Activated CD4-positive, alpha-beta T cell treated with anti-CD3 and anti-CD28 coated beads, Interleukin-10, Interleukin-2, amounts not matched to agents 100 ng/mL and 50 ng/mL, durations not matched to agents 16 hours and 8 hours (primary cell): ENCODE measurements at places on chromosomes 7 and 10.

- DNase-seq, result peak; percentile 33
These were observed 89.2 kb downstream of the ADCY1 start for GRCh38 chr7:45663167-45663921.

- no peak for DNase-seq
These were observed 178.0 kb upstream of the GLI3 start for GRCh38 chr7:42414941-42415505.

GRCh38 chr10:122307669-122308416, 36.7 kb downstream of the BTBD16 start:
- no peak for DNase-seq

DNA sequence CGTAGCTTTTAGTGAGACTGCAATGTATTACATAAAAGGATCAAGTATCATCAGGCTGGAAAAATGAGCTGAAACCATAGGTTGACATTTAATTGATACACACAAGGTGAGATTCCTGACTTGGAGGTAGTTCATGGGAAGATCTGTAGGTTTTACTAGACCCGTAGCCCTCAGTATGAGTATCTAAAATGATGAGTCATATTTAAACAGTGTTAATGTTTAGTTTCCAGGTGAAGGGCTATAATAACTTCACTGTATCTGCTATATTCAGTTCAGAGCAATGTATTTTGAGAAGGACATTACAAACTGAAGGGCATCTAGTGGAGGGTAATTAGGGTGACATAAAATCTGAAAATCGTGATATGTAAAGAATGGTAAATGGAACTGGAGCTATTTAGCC, 35.0 kb downstream of the ENTPD1 start:
- peak; percentile 44 for DNase-seq

DNA sequence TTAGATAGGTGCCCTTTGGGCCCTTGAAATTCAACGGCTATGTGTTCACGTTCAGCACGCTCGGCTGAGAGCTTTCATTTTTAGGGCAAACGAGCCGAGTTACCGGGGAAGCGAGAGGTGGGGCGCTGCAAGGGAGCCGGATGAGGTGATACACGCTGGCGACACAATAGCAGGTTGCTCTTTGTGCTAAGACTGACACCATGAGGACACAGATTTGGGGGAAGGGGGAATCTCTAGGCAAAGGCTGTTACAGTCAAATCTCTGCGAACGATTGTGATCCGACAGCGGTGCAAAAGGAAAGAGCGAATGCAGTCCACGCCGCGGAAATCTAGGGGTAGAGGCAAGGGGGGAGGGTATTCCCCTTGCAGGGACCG, 667 bp downstream of the KLLN start:
- DNase-seq, result peak; percentile 71

GRCh38 chr10:19833170-19833824, 17.1 kb downstream of the PLXDC2 start:
- DNase-seq, result no peak

GRCh38 chr7:27129729-27130539, 623 bp downstream of the HOXA4 start:
- no peak for DNase-seq

- DNase-seq, result no peak
These were observed 2.5 kb upstream of the GPR146 start for GRCh38 chr7:1041551-1042491.

DNA sequence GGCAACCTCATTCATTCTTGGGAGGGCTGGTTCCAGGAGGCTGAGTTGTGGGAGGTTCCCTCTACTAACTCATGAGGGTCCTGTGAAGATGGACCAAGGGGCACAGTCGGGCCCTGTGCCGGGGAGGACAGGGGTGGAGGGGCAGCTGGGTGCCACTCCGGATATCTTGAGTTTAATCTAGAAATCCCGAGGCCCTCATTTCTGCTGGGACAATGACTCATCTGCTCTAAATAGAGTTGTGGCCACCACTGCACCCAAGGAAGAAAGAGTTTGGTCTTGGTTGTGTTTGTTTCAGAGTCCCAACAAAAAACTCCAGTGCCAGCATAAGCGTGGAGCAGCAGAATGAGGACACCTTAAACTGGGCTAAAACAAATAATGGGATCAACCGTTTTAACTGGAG, 82.4 kb downstream of the EBF3 start:
- no peak for DNase-seq

DNA sequence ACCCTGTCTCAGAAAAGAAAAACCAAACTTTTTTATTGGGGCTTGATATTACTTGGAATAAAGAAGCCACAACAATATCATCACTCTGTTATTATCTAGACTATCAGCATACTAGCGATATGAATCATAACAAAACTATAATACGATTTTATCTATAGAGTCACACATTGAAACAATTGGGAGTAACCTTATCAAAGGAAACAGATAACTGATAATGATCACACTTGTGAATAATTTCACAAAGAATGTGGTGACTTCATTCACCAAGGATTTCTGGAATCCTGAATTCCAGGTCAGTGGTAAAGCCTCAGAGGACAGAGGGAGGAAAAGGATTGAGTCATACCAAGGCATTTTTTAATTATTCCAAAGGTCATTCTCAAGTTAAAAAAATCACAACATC, 32.1 kb upstream of the NMT2 start:
- DNase-seq, result no peak

- no peak for DNase-seq
These were observed 369.6 kb downstream of the AUTS2 start for GRCh38 chr7:69967689-69968450.

DNA sequence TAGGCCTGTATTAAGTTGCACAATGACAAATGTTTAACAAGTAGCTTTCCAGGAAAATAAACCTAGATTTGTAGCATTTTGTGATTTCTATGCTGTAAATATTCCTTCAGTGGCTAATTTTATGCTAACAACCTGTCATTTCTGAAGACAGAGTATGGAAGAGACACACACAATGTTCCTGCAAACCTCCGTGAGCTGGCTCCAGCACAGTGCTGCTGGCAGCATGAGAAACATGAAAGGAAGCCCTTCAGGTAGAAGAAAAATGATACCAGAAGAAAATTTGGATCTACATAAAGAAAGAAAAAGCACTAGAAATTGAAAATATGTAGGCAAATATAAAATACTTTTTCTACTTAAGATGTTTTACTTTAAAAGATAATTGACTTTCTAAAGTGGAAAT, 69.5 kb upstream of the CTTNBP2 start:
- DNase-seq, result no peak

DNA sequence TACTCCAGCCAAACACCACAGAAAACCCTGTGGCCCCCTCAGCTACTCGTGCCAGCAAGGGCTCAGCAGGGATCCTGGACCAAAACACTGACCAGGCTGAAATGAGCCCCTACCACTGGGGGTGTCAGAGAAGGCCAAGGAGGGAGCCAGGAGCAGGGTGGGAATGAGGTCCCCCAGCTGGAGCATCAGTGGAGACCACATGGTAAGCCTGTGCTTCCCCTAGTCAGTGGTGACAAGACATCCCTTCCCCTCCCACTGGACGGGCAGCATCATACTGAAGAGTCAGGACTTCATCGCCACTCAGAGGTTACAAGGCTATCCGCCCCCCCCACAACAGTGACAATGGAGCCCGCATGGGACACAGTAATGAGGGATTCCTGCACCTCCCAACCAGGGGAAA, 99.6 kb downstream of the LHPP start:
- no peak for DNase-seq

DNA sequence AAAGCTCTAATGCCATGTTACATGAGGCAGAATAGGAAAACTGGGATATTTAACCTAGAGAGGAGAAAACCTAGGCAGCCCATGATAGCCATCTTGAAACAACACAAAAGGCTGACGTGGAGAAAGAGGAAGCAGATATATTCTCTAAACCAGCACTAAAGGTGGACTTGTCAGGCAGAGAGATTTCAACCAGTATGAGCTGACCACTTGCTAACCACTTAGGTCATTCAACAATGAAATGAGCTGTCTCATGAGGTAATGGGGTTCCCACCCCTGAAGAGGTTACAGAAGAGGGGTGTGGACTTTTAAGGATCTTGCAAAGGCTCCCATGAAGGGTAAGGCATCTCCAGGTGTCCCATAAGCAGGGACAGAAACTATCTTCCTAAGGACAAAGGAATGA, 26.8 kb upstream of the EGR2 start:
- no peak for DNase-seq

DNA sequence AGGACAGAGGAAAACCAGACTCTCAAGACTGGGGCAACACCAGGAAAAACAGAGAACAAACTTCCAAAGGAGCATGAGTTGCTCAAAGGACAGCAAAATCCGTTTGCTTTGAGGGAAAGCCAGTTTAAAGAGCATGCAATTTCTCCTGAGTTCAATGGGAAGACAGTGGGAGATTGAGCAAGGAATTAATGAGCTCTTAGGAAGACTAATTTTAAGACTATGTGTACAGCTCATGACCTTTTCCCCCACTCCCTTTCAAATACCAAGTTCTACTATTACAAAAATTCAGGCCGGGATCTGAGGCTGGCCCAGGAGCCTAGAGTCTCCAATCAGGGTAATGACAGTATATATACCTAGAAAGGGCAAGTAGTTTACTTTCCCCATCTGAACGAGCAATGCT, 79.2 kb downstream of the EPDR1 start:
- no peak for DNase-seq

GRCh38 chr7:21504021-21504420, 38.8 kb upstream of the DNAH11 start:
- no peak for DNase-seq

- DNase-seq, result no peak
These were observed 24.5 kb upstream of the TBXAS1 start for GRCh38 chr7:139804571-139804970.

- DNase-seq, result no peak
These were observed 52.8 kb downstream of the LRRC4 start for GRCh38 chr7:127978421-127978820.

GRCh38 chr7:70701477-70701876, 430.5 kb upstream of the GALNT17 start:
- DNase-seq, result no peak

- peak; percentile 70 for DNase-seq
These were observed 3.6 kb downstream of the NXPH1 start for GRCh38 chr7:8436965-8437364.

DNA sequence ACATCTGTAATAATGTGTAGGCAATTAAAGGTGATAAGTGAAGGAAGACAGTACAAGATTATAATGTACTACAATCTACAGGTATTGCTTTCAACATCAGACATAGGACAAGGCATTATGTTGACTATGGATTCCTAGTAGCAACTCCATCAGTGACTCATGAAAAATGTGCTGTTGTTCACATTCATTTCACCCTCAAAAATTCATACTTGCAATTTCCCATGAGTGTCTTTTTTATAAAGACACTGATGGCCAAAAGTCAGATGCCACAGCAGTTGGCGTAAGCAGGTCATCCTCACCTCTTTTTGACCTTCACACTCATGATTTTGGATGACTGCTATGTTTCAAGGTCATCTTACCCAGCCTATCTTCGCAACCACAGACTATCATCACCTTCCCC, 100.0 kb upstream of the AMPH start:
- no peak for DNase-seq

- DNase-seq, result peak; percentile 2
These were observed 101.2 kb upstream of the PALS2 start for GRCh38 chr7:24472093-24472492.

DNA sequence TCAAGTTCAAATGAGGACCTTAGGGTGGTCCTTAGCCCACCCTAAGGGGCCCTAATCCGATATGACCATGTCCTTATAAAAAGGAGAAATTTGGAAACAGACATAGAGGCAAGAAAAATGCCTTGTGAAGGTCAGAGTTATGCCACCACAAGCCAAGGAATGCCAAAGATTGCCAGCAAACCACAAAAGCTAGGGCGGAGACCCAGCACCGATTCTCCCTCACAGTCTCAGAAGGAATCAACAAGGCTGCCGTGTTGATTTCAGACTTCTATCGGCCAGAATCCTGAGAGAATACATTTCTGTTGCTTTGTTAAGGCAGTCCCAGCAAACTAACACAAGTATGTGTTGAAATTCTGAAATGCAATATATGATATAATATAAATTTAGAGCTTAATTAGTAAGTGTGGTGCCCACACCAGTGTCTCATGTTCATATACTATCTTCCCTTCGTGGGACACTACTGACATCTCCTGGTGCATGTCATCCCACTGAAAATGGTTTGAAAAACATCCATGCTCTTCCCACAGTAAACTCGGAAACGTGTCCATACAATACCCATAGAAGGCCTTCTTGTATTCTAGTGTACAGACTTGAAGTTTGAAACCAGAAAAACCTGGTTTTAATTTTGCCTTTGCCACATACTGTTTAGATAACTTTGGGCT, 349.0 kb downstream of the TNS3 start:
- DNase-seq, result no peak

DNA sequence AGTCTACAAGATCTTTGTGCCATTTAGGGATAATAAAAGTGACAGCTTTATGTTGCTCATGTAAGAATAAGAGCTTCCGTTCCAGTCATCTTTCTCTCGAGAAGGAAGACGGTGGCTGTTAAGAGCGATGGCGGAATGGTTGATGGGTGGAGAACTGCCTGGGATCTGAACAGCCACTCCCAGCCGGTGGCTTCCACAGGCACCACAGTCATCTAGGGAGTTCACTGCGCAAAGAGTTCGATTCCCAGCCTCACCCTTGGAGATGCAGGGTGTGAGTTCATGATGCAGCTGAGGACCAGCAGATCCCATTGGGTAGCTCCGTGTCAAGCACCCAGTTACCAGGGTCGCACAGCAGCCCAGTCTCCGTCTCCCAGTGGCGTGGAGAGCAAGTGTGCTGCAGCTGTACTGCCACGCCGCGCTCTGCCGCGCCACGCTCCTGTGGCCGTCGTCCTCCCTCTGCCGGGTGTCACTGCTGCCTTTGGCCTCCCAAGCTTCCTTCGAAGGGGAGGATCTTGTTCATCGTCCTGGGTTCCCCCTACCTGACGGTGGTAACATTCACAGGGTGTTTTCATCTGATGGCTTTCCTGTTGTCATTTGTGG, 7.8 kb downstream of the SUN1 start:
- no peak for DNase-seq

DNA sequence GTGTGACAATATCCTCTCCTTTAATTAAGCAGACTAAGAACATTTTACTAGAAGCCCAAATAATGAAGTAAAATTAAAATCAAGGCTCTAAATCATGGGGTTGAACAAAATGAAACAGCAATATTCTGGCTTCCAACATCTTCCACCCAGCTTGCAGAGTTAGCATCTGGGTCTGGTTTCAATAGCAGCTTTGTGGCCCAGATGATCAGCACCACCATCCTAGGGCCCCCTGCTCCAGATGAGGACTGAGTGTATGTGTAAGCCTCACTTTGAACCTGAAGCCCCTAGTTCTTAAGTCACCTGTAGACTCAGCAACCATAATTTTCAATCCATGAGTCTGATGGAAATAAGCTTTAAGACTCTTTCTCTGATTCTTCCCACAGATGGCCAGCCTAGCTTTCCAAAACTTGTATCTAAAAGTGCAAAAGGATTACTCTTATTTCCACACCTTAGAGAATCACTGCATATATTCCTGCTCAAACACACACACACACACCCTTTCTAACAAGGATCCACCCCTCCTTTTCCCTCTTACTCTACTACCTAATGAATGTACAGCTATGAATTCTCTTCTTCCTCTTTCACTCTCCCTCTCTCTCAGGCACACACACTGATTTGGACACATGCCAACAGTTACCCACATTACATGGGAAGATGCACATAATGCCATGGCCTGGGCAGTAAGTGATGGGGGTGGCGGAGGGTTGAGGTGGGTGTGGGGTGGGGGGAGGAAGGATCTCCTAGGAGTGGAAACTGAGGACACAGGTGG, 3.5 kb downstream of the DENND11 start:
- no peak for DNase-seq

- DNase-seq, result peak; percentile 3
These were observed 289.7 kb downstream of the FRMD4A start for GRCh38 chr10:14040787-14041631.
